ENCODE measurements at places on chromosomes 3 and 15.

DNA sequence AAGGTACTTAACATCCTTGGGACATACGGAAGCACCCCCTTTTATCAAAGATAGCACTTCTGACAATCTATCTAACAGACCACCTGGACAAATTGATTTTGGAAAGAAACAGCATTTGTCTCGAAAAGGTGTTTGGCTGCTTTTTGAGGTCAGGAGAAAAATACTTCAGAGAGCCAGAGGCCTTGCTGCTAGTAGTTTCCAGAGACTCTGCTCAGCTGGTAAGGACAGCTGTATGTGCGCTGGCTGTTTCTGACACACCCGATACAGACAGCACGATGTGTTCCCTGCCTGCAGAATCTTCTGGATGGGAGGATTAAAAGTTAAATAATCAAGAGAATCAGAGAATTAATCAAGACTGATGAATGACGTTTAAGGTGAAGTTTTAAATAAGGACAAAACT, 15.6 kb upstream of the GYG1 start:
- DNase-seq: no peak

- no peak for DNase-seq
Observed at GRCh38 chr15:63166219-63166618, 8.9 kb upstream of the RPS27L start.

DNA sequence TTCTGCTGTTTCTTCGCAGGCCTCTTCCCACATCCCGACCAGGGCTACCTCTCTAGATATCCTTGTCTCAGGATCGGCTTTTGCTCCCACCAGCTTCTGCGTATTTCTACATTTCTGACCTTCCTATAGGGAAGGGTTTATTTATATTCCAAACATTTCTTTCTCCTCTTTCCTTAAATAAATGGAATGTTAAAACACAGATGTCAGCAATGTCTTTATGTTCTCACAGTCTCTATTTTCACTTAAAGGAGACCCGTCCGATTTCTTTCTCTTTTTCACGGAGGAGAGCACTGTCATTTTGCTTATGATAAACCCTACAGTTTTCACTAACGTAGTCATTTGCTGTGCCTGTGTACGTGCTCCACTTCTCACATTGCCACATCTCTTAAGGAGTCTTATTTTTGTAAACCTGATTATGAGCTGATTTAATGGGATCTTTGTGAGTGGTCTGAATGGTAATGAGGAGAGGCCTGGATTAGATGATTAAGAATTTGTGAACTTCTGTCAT, 630 bp downstream of the KIF15 start:
- no peak for DNase-seq

GRCh38 chr3:121624147-121624899, 31.1 kb downstream of the FBXO40 start:
- DNase-seq: no peak

GRCh38 chr15:72801590-72802325, 18.2 kb upstream of the ADPGK start:
- no peak for DNase-seq

GRCh38 chr15:60413231-60413824, 15.5 kb upstream of the ANXA2 start:
- DNase-seq: no peak

- DNase-seq: no peak
Observed at GRCh38 chr3:167032267-167032876, 347.7 kb downstream of the ZBBX start.

DNA sequence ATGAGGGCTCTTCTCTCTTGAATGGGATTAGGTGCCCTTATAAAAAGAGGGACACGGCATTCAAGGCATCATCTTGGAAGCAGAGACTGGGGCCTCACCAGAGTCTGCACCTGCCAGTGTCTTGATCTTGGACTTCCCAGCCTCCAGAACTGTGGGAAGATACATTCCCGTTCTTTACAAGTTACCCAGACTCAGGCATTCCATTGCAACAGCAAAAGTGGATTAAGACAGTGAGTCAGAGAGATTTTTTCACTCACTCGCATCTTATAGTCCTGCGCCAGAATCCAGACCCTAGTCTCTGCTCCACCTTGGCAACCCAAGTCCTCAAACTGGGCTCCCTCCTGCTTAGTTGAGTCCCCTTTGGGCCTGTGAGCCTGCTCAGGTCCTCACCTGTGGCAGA, 2.7 kb downstream of the LCTL start:
- no peak for DNase-seq

- DNase-seq: no peak
Observed at GRCh38 chr3:124823206-124823605, 64.0 kb downstream of the ITGB5 start.

DNA sequence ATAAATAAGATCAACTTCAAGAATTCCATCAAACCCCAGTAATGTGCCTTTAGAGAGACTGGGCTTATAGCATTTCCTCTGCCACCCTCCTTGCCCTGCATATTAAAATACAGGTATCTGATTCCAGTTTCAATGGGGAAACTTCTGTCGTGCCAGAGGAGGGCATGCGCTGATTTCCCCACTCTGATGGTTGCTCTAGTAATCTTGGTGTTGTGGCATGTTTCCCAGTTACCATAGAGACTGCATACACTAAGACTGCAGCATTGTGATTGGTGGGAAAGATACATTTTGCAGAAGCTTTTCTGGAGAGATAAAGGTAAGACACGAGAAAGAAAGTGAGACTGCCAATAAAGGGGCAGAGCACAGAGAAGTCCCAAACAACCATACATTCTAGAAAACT, 225.6 kb downstream of the TIGIT start:
- DNase-seq: no peak

- no peak for DNase-seq
Observed at GRCh38 chr3:71201939-71202338, 381.6 kb downstream of the FOXP1 start.

- DNase-seq: no peak
Observed at GRCh38 chr3:55329849-55330248, 157.3 kb downstream of the WNT5A start.

DNA sequence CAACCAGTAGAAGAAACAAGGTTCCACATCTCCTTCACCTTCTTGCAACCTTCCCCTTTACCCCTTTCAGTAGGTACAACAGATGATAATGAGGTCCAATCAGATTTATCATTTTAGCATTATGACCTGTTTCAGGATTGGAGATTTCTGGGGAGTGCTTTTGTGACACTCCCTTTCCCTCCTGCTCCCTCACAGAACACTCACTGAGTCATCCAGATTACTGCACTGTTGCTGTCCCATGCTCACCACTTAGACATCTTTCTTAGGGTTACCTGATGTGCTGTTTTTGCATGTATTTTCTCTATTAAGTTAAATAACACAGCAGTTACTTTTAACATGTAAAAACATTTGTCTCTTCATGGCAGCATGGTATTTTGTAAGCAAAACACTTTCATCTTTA, 118.5 kb downstream of the MFSD1 start:
- DNase-seq: no peak

- no peak for DNase-seq
Observed at GRCh38 chr15:95975212-95975611, 355.3 kb upstream of the NR2F2 start.

- DNase-seq: no peak
Observed at GRCh38 chr15:73146419-73146818, 94.2 kb downstream of the NEO1 start.

DNA sequence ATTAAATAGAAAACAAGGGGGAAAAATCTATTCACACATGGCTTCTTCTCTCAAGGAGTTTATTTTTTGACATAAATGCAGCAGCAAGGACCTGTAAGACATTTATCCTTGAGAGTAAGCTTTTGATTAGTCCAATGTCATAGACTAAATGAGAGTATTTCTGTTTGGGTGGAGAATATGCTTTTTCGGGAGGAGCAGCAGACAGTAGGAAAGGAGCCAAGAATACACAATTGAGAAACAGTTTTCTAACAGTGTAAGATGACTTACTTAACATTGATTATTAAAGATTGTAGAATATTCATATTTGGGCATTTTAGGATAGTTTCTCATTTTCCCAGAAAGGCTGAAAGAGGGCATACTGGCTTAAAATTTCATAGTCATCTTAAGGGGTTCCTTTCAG, 65.9 kb upstream of the PAQR5 start:
- no peak for DNase-seq

DNA sequence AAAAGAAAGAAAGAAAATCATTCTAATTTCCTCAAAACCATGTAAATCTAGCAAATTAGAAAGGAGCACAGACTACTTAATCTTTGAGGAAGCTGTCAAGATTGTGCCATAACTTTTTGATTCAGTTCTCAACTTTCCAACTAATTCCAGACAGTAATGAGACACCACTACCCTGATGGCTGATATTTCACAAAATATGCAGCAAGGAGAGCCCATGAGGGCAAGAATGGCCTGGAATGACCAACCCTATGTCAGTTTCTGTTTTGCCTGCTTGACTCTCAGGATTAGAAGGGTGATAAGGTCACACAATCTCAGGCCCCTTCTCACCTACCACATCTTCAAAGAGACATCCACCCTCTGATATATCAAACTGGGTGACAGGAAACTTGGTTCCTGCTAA, 134.7 kb downstream of the MAGI1 start:
- no peak for DNase-seq

GRCh38 chr3:11548721-11549131, 95.0 kb downstream of the VGLL4 start:
- DNase-seq: no peak

DNA sequence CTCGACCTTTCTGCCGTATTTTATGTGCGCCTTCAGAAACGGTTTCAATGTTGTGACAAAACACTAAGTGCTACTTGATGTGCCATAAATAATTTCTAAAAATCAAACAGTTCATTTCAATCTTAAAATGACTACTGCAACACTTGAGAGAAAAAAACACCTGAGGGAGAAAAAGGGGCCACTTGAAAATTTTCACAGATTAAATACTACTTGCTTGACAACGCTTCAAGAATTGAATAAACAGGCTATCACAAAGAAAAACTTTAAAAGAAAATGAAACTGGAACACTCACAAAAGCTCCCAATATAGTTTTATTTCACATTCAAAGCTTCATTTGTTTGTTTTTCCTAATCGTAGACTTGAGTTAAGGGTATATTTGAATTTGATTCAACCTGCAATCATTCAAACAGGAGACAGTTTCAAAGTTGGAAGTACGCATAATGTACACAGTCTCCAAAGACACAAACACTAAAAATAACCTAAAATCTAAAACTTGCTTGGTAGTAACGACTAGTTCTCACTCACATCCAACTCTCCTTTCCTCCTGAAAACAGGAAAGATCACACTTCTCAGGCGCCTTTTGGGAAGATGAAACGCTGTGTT, 380.7 kb downstream of the ERC2 start:
- DNase-seq: no peak

- no peak for DNase-seq
Observed at GRCh38 chr3:99920481-99921376, 103.1 kb downstream of the CMSS1 start.

- no peak for DNase-seq
Observed at GRCh38 chr15:86082619-86083380, 3.1 kb downstream of the AGBL1 start.

- DNase-seq: no peak
Observed at GRCh38 chr3:14938954-14939353, 8.4 kb upstream of the NR2C2 start.

DNA sequence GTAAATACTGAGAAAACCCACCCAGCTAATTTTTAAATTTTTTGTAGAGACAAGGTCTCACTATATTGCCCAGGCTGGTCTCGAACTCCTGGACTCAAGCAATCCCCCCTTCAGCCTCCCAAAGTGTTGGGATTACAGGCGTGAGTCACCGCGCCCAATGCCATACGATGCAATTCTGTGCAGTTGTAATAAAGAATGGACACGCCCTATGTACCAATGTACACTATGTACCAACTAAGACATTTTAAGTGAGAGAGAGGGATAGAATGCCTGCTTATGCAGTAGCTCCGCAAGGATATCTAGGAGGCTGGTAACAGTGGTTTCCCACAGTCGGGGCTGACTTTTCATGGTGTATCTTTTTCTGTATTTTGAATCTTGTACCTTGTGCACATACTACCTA, 14.6 kb downstream of the ZNF710 start:
- no peak for DNase-seq

DNA sequence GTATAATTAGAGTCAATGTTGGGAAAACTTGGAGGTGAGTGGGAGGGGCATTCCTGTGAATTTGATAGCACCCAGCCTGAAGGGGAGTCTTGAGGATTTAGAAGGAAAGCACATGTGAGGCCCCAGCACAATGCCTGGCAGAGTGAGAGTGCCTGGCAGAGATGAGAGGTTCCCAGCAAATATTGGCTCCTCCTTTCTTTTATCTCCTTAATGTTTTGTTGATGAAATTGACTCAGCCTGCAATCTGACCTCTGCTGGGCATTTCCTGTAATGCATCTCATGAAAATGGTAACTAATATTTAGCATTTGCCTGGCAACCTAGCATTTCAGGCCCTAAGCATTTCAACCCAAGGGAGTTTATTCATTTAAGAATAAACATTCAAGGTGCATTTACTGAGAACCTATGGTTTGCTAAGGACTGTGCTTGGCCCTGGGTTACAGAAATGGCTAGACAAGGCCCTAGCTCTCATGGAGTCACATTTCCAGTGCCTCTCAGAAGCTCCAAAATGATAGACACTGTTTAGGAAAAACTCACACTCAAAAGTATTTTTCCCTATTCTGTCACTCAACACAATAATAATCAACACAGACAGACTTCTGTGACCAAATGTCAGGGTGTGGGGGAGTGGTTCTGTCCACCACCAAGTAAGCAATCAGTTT, 19.0 kb downstream of the PDHB start:
- DNase-seq: peak; percentile 29

- DNase-seq: no peak
Observed at GRCh38 chr3:133930341-133930933, 34.8 kb upstream of the RAB6B start.

DNA sequence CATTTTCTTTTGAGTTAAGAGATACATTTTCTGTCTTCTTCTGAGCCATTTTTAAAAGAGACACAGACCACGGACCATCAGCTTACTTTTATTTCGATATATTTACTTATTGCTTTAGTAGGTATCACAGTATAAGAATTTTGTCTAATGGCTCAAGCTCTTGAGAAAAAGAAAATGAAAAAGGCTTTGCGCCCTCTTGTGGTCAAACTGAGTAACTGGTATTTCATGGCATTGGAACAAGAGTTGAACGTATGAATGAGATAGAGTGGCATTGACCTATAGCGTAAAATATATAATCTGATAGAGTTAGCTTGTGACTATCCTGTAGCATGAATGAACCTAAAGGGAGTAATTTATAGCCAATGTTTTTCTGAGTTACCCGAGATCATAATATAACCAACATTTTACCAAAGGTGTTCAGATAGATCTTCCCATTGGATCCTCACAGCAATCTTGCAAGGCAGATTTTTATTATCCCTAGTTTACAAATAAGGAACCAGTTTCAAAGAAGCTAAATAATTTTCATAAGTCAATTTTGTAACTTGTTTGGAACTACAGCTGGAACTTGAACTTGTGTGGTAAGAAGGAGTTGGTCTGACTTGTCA, 154.6 kb downstream of the POLR2M start:
- DNase-seq: peak; percentile 9

- peak; percentile 40 for DNase-seq
Observed at GRCh38 chr3:44235604-44236484, 5.8 kb upstream of the TOPAZ1 start.

- DNase-seq: no peak
Observed at GRCh38 chr3:28349469-28350000, 911 bp upstream of the AZI2 start.
